ENCODE measurements at places on chromosomes 6 and 20.
A peak's percentile ranks its signal among the peaks of the same experiment; 100 is the strongest.

- H3K4me3 ChIP-seq = no peak overlapping the region
- DNase-seq = no peak
- H3K27ac ChIP-seq = no peak overlapping the region
- H3K36me3 ChIP-seq = peaks cover 51% of the 10 kb centered on the region
- H3K27me3 ChIP-seq = no peaks in the 10 kb centered on the region
These were observed 10.5 kb downstream of the PIGT start for GRCh38 chr20:45426320-45427016.

DNA sequence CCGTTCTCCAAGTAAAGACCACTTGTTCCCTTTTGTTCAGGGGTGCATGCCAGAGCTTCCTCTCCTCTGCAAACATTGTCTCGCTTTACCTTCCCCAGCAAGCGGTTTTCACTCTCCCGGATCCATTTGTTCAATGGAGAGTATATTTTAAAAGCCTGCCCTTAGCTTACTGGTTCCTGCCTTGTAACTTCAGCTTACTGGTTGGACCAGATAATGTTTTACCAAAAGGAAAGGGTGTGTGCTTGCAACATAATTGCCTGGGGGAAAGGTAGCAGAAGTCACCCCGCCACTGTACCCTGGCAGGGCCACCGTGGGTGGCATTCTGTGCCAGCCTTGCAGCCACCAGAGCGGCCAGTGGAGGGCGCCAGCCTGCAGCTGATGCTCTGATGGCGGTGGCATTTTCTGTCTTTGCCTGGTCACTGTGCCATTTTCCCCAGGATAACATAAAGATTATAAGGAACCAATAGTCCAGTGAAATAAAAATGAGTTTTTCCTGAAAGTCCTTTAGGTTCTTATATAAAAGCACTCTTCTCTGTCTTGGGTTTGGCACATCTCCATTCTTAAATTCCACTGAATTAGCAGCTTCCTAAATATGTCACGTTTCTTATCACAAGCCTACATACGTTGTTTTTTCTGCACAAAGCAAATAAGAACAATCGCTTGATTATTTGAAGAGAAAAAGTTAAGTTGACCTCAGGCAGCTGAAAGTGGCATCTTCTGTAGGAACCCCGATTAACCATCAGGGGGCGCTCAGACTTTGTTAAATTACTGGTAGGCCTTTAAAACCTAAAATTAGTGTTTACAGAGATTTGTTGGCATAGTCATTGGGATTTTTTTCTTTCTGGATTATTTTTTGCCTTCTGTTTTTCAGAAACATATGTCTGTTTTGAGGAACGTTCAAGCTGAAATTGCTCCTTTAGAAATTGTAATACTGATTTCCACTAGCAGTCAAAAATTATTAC is 67.4 kb upstream of the XRN2 start:
- H3K27ac ChIP-seq = no peak overlapping the region
- H3K36me3 ChIP-seq = peaks cover 6% of the 10 kb centered on the region
- no peaks in the 10 kb centered on the region for H3K27me3 ChIP-seq
- H3K4me1 ChIP-seq = no peaks in the 10 kb centered on the region

DNA sequence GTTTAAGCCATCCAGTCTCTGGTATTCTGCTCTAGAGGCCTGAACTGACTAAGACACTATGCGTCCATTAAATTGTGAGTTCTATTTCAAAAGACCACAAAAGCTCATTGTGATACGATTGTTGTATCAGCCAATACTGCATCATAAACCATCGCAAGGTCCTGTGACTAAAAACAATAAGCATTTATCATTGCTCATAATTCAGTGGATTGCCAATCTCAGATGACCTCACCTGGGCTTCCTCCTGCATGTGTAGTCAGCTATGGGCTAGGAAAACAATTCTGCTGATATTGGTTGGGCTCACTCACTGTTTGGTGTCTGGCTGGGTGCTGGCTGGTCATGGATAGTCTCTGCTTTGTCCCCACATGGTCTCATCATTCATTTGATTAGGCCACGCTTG is 592.7 kb upstream of the BTBD3 start:
- no peaks in the 10 kb centered on the region for H3K36me3 ChIP-seq
- no peaks in the 10 kb centered on the region for H3K27me3 ChIP-seq
- H3K4me3 ChIP-seq = no peak overlapping the region
- H3K4me1 ChIP-seq = no peaks in the 10 kb centered on the region
- DNase-seq = no peak

DNA sequence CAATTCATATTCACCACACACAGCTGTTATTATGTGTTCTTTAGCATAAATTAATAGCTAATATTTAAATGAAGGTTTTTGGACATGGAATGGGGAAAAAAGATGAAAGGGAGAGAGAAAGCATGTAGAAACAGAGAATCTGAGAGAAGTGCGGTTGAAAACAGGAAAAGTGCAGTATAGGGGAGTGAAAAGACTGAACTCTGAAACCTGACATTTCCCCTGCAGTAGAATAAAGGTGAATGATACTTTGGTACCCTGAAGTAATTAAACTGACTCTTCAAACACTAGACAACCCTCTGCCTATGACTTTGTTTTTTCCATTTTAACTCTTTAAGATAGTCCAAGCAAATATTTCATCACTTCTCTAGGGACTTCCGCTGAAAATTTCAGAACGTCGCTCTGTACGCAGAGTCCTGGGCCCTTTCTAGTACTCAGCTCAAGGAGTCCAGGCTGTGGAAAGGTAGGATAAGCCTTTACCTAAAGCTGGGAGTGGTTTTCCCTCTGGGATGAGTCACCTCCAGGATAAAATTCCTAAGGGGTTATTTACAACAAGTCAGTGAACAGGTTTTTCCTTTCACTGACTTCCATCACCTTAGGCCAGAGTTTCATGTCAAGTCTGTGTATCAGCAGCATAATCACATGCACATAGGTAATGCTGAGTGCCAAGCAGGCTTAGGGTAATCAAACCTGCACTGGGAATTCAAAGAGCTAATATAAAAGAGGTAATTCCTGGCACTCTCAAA is 614.5 kb downstream of the PKHD1 start:
- no peak overlapping the region for H3K27ac ChIP-seq
- no peaks in the 10 kb centered on the region for H3K27me3 ChIP-seq
- no peaks in the 10 kb centered on the region for H3K4me1 ChIP-seq

- no peak overlapping the region for H3K4me3 ChIP-seq
- H3K36me3 ChIP-seq = no peaks in the 10 kb centered on the region
- H3K27me3 ChIP-seq = no peaks in the 10 kb centered on the region
- no peak overlapping the region for H3K27ac ChIP-seq
- H3K4me1 ChIP-seq = no peaks in the 10 kb centered on the region
- no peak for DNase-seq
These were observed 80.7 kb upstream of the CCDC167 start for GRCh38 chr6:37580176-37580955.

- H3K27me3 ChIP-seq = peaks cover 7% of the 10 kb centered on the region
- H3K4me1 ChIP-seq = no peaks in the 10 kb centered on the region
- no peaks in the 10 kb centered on the region for H3K36me3 ChIP-seq
- no peak overlapping the region for H3K4me3 ChIP-seq
These were observed 257.4 kb downstream of the PLCB1 start for GRCh38 chr20:8389381-8390036.

- H3K4me1 ChIP-seq = no peaks in the 10 kb centered on the region
- no peak overlapping the region for H3K27ac ChIP-seq
- no peak overlapping the region for H3K4me3 ChIP-seq
- no peak for DNase-seq
- H3K36me3 ChIP-seq = no peaks in the 10 kb centered on the region
These were observed 182.7 kb downstream of the TBX18 start for GRCh38 chr6:84581494-84582259.

DNA sequence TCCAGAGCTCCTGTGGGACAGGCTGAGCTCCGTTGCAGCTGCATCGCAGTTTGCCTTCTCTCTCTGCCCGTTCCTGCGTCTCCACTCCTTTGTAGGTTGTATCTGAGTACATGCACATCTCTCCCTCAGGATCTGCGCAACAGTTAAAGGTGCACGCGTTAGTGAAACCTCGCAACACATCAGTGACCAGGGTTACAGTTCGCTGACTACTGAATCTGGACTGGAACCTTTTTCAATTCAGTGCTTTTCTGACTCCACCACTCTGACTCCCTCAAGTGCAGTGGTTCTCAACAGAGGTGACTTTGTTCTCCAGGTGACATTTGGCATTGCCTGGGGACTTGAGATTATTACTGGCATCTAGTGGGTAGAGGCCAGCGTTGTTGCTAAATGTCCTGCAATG is 44.0 kb downstream of the UST start:
- no peaks in the 10 kb centered on the region for H3K4me1 ChIP-seq
- DNase-seq = no peak
- H3K4me3 ChIP-seq = no peak overlapping the region
- no peaks in the 10 kb centered on the region for H3K36me3 ChIP-seq
- no peaks in the 10 kb centered on the region for H3K27me3 ChIP-seq
- no peak overlapping the region for H3K27ac ChIP-seq

GRCh38 chr6:42095776-42096541 is 45.6 kb downstream of the TAF8 start:
- H3K4me1 ChIP-seq = no peaks in the 10 kb centered on the region
- no peak overlapping the region for H3K4me3 ChIP-seq
- no peak overlapping the region for H3K27ac ChIP-seq

- no peaks in the 10 kb centered on the region for H3K27me3 ChIP-seq
- H3K4me3 ChIP-seq = no peak overlapping the region
- H3K4me1 ChIP-seq = peaks cover 24% of the 10 kb centered on the region
- no peak for DNase-seq
These were observed 50.4 kb upstream of the TAB2 start for GRCh38 chr6:149267072-149267471.

GRCh38 chr20:8855315-8855714 is 213.6 kb upstream of the PLCB4 start:
- no peak overlapping the region for H3K27ac ChIP-seq
- no peaks in the 10 kb centered on the region for H3K36me3 ChIP-seq
- H3K27me3 ChIP-seq = no peaks in the 10 kb centered on the region

- no peak overlapping the region for H3K4me3 ChIP-seq
- peaks cover 2% of the 10 kb centered on the region for H3K27me3 ChIP-seq
- no peak overlapping the region for H3K27ac ChIP-seq
- no peaks in the 10 kb centered on the region for H3K36me3 ChIP-seq
These were observed 223.0 kb downstream of the QKI start for GRCh38 chr6:163637524-163637923.

- H3K27ac ChIP-seq = no peak overlapping the region
- DNase-seq = no peak
- no peaks in the 10 kb centered on the region for H3K36me3 ChIP-seq
- H3K4me3 ChIP-seq = no peak overlapping the region
These were observed 11.3 kb downstream of the BMP7 start for GRCh38 chr20:57255183-57255582.

GRCh38 chr20:56360133-56360907 is 1.5 kb downstream of the FAM210B start:
- H3K27me3 ChIP-seq = no peaks in the 10 kb centered on the region
- H3K4me3 ChIP-seq = no peak overlapping the region
- DNase-seq = no peak
- no peak overlapping the region for H3K27ac ChIP-seq
- peaks cover 3% of the 10 kb centered on the region for H3K36me3 ChIP-seq
- no peaks in the 10 kb centered on the region for H3K4me1 ChIP-seq

DNA sequence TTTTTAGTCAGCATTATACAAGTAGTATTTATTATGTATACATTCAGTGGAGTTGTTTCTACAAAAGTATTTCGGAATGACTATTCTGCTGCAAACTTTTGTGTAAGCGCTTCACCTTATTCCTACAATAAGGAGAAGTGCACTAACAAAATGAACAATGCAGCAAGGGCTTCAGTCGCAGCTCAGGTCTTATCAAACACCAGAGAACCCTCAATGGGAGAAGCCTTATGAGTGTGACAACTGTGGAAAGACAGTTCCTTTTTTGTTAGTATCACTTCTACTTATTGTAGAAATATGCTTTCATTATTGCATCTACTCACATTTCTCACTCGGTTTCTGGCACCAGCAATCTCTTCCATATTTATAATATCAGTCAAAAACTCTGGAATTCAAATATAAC is 18.8 kb downstream of the ZKSCAN3 start:
- H3K4me3 ChIP-seq = no peak overlapping the region
- peaks cover 26% of the 10 kb centered on the region for H3K36me3 ChIP-seq
- no peaks in the 10 kb centered on the region for H3K27me3 ChIP-seq
- no peaks in the 10 kb centered on the region for H3K4me1 ChIP-seq
- H3K27ac ChIP-seq = no peak overlapping the region
- no peak for DNase-seq

- H3K27me3 ChIP-seq = no peaks in the 10 kb centered on the region
- DNase-seq = no peak
- H3K4me3 ChIP-seq = no peak overlapping the region
- H3K36me3 ChIP-seq = no peaks in the 10 kb centered on the region
- no peak overlapping the region for H3K27ac ChIP-seq
These were observed 50.2 kb downstream of the GFRA4 start for GRCh38 chr20:3612795-3613572.

DNA sequence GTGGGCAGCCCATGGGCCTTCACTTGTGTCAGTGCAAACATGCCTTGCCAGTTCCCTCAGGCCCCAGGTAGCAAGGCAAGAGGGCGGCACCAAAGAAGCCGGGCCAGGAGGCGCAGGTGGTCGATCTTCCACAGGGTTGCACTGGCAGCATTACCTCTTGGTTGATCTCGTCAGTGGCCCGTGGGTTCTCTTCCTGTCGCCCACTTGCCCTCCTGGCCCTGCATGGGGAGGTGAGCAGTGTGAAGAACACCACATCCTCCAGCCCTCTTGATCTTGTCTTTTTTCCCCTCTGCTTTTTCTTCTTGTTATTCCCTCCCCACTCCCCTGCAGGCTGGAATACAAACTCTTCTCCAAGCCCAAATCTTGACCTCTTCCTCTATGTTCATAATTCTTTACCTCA is 3.0 kb upstream of the CST11 start:
- peak overlapping the region; percentile 78 for H3K27ac ChIP-seq
- DNase-seq = no peak
- no peaks in the 10 kb centered on the region for H3K36me3 ChIP-seq
- no peak overlapping the region for H3K4me3 ChIP-seq
- H3K27me3 ChIP-seq = peaks cover 9% of the 10 kb centered on the region

GRCh38 chr6:110664933-110665332 is 150.3 kb downstream of the CDK19 start:
- H3K27me3 ChIP-seq = no peaks in the 10 kb centered on the region
- DNase-seq = no peak
- H3K4me1 ChIP-seq = no peaks in the 10 kb centered on the region
- H3K36me3 ChIP-seq = peaks cover 9% of the 10 kb centered on the region
- H3K4me3 ChIP-seq = no peak overlapping the region

All from T-cell (primary cell).